ENCODE measurements at places on chromosomes 3 and 15. TPM values are rescaled to one million over a fixed set of nuclear protein-coding genes. Genes with fewer than 3 reads are reported as not detected.

The STAC gene
- total RNA-seq: 20.1 TPM

The CAPN3 gene
- 2.2 TPM for total RNA-seq

The MASP1 gene
- total RNA-seq: 1.2 TPM

The RAD51 gene
- 6.9 TPM for total RNA-seq

The DPPA4 gene
- not detected for total RNA-seq

The CTXN2 gene
- total RNA-seq: not detected

The CSPG5 gene
- 0.25 TPM for total RNA-seq

The ARHGEF26 gene
- total RNA-seq: 2.6 TPM

The AMIGO3 gene
- not detected for total RNA-seq

The ABI3BP gene
- 48.1 TPM for total RNA-seq

The CCDC12 gene
- total RNA-seq: 30.8 TPM

The ROPN1 gene
- total RNA-seq: not detected

The TP63 gene
- total RNA-seq: 0.12 TPM

The DNAJC19 gene
- total RNA-seq: 24.0 TPM

The KY gene
- 7.9 TPM for total RNA-seq

The PRKCI gene
- total RNA-seq: 30.9 TPM

The DHFR2 gene
- total RNA-seq: 5.5 TPM

The ADPRH gene
- total RNA-seq: 3.6 TPM

The ISL2 gene
- 0.12 TPM for total RNA-seq

The ZNF445 gene
- 6.5 TPM for total RNA-seq

The DPH3 gene
- total RNA-seq: 16.7 TPM

The MRPL47 gene
- total RNA-seq: 37.3 TPM

The HRG gene
- total RNA-seq: not detected

The ZDHHC3 gene
- 46.4 TPM for total RNA-seq

The CNTN3 gene
- 3.4 TPM for total RNA-seq

The TMCO5A gene
- not detected for total RNA-seq

The GOLGA8S gene
- total RNA-seq: 0.06 TPM

The GOLGA8T gene
- 0.26 TPM for total RNA-seq

The TTC14 gene
- 23.3 TPM for total RNA-seq

The COL7A1 gene
- 5.4 TPM for total RNA-seq

The GABRB3 gene
- 1.1 TPM for total RNA-seq

The CLDN11 gene
- total RNA-seq: 30.1 TPM

The DAPK2 gene
- 2.4 TPM for total RNA-seq

The TTLL13 gene
- under 0.01 TPM for total RNA-seq

The SLC12A6 gene
- total RNA-seq: 61.4 TPM

The PARP9 gene
- total RNA-seq: 27.0 TPM
